Karpas-422 (cell line): ENCODE measurements at places on chromosomes 2 and 18. TPM values are rescaled to one million over a fixed set of nuclear protein-coding genes. Genes with fewer than 3 reads are reported as not detected.

DNA sequence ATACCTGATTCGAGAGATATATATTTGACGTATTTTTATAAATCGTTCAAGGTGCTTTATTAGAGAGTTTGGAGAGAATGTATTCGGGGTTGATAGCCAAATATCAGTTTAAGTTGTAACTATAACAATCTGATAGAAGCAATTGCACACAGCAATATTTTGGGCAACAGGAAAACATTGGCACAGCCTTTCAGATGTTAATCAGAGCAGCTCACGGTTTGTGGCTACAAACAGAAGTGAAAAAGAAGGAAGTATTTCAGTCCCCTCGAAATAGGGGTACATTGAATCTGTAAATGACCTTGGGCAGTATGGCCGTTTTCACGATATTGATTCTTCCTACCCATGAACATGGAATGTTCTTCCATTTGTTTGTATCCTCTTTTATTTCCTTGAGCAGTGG is 20.6 kb downstream of the SERPINB10 start:
- no peak overlapping the region for H3K27ac ChIP-seq
- no peak for DNase-seq
- H3K4me1 ChIP-seq, result no peaks in the 10 kb centered on the region
- no peaks in the 10 kb centered on the region for H3K27me3 ChIP-seq

NYAP2 gene
- not detected in 2 replicates for total RNA-seq

FBLN7 gene
- 0.07 TPM in 2 replicates for total RNA-seq

GKN2 gene
- total RNA-seq, result not detected in 2 replicates

- H3K4me1 ChIP-seq, result peaks cover 15% of the 10 kb centered on the region
- no peak overlapping the region for H3K4me3 ChIP-seq
- no peak for DNase-seq
- no peak overlapping the region for H3K27ac ChIP-seq
- H3K27me3 ChIP-seq, result no peaks in the 10 kb centered on the region
These were observed 176.1 kb upstream of the KLF7 start for GRCh38 chr2:207341804-207342203.

LDLRAD4 gene
- 204 and 269 TPM in 2 replicates for total RNA-seq

- H3K36me3 ChIP-seq, result no peaks in the 10 kb centered on the region
- H3K4me3 ChIP-seq, result no peak overlapping the region
- H3K4me1 ChIP-seq, result no peaks in the 10 kb centered on the region
- H3K27ac ChIP-seq, result no peak overlapping the region
These were observed 245.0 kb upstream of the RAB6C start for GRCh38 chr2:129734343-129735034.

SCYGR4 gene
- not detected in 2 replicates for total RNA-seq

CD28 gene
- total RNA-seq, result not detected in 2 replicates

DNA sequence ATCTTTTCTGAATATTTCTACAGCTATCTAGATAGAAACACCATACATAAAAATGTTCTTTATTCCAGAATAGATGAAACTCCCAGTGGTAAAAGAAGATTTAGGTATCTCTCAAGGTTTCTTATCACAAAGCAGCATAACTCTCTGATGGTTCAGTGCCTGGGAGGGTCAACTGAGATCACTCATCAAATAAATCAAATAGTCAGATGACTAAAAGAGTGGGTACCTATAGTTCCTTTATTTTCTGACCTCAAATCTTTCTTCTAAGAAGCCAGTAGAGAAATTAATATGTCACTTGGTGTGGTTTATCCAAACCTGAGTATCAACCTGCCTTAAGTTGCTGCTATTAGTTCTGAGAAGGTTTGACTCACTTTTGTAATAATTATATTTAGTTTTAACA is 120.9 kb downstream of the TMEFF2 start:
- no peaks in the 10 kb centered on the region for H3K4me1 ChIP-seq
- H3K36me3 ChIP-seq, result no peaks in the 10 kb centered on the region
- no peak overlapping the region for H3K27ac ChIP-seq
- H3K27me3 ChIP-seq, result no peaks in the 10 kb centered on the region
- H3K4me3 ChIP-seq, result no peak overlapping the region

- H3K27me3 ChIP-seq, result no peaks in the 10 kb centered on the region
- H3K4me3 ChIP-seq, result no peak overlapping the region
- H3K4me1 ChIP-seq, result peaks cover 3% of the 10 kb centered on the region; the same call in 1 of the 2 replicates
- no peak for DNase-seq
- H3K36me3 ChIP-seq, result no peaks in the 10 kb centered on the region
- no peak overlapping the region for H3K27ac ChIP-seq
These were observed 26.7 kb downstream of the CYP27C1 start for GRCh38 chr2:127193164-127193966.

- DNase-seq, result no peak
- H3K27ac ChIP-seq, result no peak overlapping the region
- no peaks in the 10 kb centered on the region for H3K27me3 ChIP-seq
- 0 out of 2 replicates have a peak, but pooled peaks cover 3% of the 10 kb centered on the region for H3K36me3 ChIP-seq
- no peak overlapping the region for H3K4me3 ChIP-seq
These were observed 51.0 kb upstream of the MCFD2 start for GRCh38 chr2:46966576-46966975.

GRCh38 chr2:191385416-191386160 is 140.4 kb downstream of the MYO1B start:
- H3K27me3 ChIP-seq, result no peaks in the 10 kb centered on the region
- no peaks in the 10 kb centered on the region for H3K36me3 ChIP-seq

L3MBTL4 gene
- 9.6 and 15.2 TPM in 2 replicates for total RNA-seq

DNA sequence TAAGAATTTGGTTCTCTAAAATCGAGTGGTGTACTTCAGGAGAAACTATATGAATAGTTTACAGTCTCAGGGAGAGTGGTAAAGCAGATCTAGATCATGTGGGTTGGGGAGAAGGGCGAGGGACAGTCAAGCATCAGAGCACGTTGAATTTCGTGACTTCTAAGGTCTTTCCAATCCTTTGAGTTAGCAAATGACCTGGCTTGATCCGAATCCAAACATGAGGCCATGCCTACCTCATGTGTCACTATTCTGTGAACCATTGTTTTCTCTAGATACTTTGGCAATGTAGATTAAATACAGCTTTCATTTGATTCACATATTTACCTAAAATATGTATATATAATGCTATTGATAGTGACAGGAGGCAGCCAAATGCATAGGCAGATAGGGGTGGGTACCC is 674.9 kb downstream of the NYAP2 start:
- H3K4me1 ChIP-seq, result no peaks in the 10 kb centered on the region
- H3K27ac ChIP-seq, result no peak overlapping the region
- H3K4me3 ChIP-seq, result no peak overlapping the region
- H3K27me3 ChIP-seq, result no peaks in the 10 kb centered on the region

UGT1A9 gene
- total RNA-seq, result not detected in 2 replicates

KCNF1 gene
- total RNA-seq, result not detected in 2 replicates

DNA sequence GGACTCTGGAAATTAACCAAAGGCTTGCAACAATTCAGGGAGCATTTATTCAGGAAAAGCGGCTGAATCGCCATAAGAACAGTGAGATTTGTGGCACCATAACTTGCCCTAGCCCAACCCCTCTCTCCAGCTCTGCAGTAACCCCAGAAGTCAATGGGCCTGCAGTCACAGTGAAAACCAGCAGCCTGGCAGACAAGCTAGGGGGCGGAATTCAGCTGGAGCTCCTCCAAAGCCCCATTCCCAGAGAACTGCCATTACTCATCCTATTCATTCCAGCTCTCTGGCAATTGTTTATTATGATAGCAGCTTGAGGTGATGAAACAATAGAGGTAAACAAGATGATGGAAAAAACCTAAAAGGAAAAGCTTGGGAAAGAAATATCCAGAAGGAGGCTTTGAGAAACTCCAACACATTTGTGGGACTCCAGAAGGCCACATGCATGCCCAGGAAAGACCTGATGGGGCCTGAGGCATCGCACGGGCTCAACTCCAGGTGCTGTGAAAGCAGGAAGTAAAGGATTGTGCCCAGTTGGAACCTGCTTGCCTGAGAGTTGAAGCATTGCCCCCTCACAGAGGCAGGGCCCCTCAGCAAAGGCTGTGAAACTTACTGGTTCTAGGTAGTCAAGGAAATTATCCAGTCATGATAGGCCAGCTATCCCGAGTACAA is 126.7 kb downstream of the TWIST2 start:
- no peaks in the 10 kb centered on the region for H3K36me3 ChIP-seq
- H3K4me1 ChIP-seq, result no peaks in the 10 kb centered on the region
- no peak overlapping the region for H3K4me3 ChIP-seq
- DNase-seq, result no peak
- no peaks in the 10 kb centered on the region for H3K27me3 ChIP-seq
- no peak overlapping the region for H3K27ac ChIP-seq

- no peak overlapping the region for H3K27ac ChIP-seq
- no peak overlapping the region for H3K4me3 ChIP-seq
- peaks cover 22% of the 10 kb centered on the region for H3K4me1 ChIP-seq
- no peaks in the 10 kb centered on the region for H3K27me3 ChIP-seq
- H3K36me3 ChIP-seq, result no peaks in the 10 kb centered on the region
- DNase-seq, result no peak
These were observed 102.0 kb downstream of the MAP2 start for GRCh38 chr2:209525834-209526281.
